ENCODE measurements at places on chromosomes 6 and 20. TPM values are rescaled to one million over a fixed set of nuclear protein-coding genes. Genes with fewer than 3 reads are reported as not detected.

Gene TCF15
- total RNA-seq: not detected

DNA sequence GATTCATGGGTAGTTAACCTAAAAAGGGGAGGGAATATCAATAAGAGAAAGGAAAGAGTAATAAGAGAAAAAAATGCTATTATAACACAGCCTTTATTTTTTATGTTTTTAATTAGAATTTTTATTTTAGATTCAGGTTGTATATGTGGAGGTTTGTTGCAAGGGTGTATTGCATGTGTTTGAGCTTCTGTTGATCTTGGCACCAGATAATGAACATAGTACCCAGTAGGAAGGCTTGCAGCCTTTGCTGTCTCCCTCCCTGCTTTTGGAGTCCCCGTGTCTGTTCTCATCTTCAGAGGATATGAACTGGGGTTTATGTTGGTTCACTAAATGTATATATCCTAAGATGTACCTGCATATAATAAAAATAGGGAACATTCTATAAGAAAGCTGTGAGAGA, 250.0 kb downstream of the UST start:
- H3K4me1 ChIP-seq: no peaks in the 10 kb centered on the region
- H3K4me3 ChIP-seq: no peak overlapping the region
- DNase-seq: no peak
- H3K27ac ChIP-seq: no peak overlapping the region

GRCh38 chr6:151096255-151096612, 143.5 kb upstream of the AKAP12 start:
- no peaks in the 10 kb centered on the region for H3K27me3 ChIP-seq
- no peak overlapping the region for H3K27ac ChIP-seq
- DNase-seq: no peak
- H3K36me3 ChIP-seq: peaks cover 25% of the 10 kb centered on the region
- no peak overlapping the region for H3K4me3 ChIP-seq

Gene RBM38
- total RNA-seq: 436 TPM
